ENCODE measurements at places on chromosomes 4 and X. TPM values are rescaled to one million over a fixed set of nuclear protein-coding genes. Genes with fewer than 3 reads are reported as not detected.

The FSTL5 gene
- not detected for total RNA-seq

The SLC25A4 gene
- 1,103 TPM for total RNA-seq

The ARHGEF6 gene
- total RNA-seq = 41.3 TPM

The PDLIM3 gene
- total RNA-seq = 783 TPM

DNA sequence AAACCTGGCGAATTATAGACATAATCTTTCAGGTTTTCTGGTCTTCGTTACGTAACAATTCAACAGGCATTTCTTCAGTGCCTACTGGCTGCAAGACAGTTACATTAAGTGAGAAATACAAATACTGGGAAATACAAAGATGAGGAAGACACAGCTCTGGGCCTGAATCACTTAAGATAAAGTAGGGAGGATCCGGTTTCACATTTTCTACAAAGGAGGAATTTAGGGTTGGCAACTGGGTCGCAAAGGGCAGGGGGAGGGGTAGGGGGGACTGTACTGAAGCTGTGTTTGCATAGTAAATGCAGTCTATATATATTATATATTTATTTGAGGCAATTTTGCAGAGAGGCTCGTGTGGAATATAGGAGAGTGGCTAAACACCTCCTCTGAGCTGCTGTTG lies 107.4 kb downstream of the MAML3 start:
- no peak for DNase-seq

GRCh38 chrX:11462648-11463047 lies 169.4 kb downstream of the AMELX start:
- DNase-seq = no peak

DNA sequence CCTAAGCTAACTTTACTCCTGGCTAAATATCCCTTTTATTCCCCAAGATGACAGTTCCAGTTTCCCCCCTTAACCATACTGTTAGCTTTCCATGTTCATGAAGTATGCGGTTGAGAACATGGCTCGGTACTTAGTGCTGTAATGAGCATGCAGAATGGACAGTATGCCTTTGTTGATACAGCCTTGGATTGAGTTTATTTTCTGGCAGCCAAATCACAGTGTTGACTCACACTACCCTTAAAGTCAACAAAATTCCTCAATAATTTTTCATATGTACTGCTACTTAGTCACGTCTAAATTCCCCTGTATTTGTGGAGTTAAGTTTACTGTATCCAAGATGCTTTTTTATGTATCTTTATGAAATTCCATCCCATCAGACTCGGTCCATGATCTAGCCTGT lies 1.4 kb upstream of the VEGFC start:
- no peak for DNase-seq
